BE2C (cell line): ENCODE measurements at places on chromosomes 1 and 21.

DNA sequence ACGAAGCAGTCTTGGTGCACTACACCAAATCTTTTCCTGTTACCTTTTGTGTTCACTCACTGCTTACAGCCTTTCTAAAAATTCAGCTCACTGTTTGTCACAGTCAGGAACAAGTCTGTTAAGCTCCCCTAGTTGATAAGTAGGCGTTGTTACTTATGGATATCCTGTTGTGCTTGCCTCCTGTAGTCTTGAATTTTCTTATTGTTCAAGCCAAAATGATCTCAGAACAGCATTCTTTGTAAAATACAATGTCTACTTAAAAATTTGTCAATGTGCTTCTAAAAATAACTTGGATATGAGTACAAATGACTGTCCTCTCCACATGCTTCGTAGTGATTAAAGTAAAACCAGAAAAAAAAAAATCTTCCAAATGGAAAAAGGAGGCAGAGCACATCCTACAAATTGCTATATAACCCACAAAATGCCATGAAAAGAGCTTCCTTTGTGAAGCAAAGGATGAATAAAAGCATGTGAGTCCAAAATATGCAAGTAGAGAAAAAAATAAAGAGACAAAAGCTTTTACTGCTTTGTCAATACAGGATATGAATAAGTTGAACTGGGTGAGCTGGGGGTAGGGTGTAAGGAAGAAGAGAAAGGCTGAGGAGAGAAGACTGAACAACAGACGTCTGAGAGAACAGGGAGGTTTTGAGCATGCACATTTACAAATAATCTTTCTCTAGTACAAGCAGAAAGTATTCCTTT lies 228.9 kb upstream of the ADGRL4 start:
- no peak for DNase-seq

GRCh38 chr1:155186794-155187455 lies 13.3 kb downstream of the TRIM46 start:
- no peak for DNase-seq

GRCh38 chr1:69982992-69983391 lies 222.4 kb downstream of the LRRC40 start:
- DNase-seq, result no peak

DNA sequence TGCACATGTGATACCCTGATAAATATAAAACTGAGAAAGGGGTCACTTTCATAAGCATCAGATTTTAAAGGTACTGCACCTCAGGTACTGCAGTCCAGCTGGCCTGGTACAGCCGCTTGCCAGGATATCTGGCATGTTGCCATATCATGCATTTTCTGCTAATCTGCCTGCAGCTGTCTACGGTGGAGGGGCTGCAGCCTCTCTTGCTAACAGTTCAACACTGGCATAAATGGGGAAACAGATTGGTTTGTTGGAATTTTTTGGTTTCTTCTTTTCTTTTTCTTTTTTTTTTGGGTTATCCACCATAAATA lies 71.5 kb downstream of the MIS18A start:
- peak; percentile 83 for DNase-seq
